ENCODE measurements at places on chromosomes 16 and 17.

GRCh38 chr16:62870554-62870953, 834.3 kb upstream of the CDH8 start:
- DNase-seq = no peak

DNA sequence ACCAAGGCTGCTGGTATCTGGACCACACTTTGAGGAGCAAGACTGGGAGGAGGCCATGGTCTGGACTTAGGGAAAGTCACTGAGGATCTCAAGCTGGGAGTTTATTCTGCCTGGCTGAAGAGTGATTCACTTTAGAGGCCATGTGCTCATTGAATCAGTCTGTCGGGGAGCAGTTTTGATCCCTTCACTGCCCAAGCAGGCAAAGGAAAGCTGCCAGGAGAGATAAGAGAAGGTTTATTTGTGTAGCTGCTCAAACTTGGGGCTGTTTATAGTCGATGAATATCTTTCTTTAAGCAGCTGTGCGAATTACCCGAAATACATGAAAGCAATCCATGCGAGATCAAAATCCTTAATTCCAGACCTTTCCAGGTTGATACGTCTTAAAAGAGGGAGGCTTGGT, 544.4 kb upstream of the EEF2KMT start:
- no peak for DNase-seq

DNA sequence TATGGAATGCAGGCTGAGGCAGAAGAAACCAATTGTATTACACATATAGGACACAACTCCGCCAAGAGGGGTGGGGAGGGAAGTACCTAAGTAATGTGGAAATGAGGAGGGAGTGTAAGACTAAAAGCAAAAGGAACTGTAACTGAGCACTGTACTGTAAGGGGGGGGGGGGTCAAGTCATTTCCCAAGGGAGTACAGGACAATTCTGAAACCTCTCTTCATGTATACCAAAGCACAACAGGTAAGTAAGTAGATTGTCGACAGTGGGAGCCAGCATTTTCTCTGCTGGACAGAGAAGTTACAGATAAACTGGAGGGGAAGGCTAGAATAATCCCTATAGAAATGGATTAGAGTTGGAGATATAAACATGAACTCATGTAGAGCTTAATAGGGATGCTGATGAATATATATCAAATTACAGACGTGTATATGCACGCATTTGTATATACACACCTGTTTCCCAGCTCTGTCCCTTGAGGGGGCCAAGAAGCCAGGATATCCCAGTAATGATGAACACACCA, 6.4 kb downstream of the USP22 start:
- no peak for DNase-seq

- DNase-seq = no peak
Measured at GRCh38 chr17:79837888-79838521, 1.2 kb downstream of the CBX4 start.

DNA sequence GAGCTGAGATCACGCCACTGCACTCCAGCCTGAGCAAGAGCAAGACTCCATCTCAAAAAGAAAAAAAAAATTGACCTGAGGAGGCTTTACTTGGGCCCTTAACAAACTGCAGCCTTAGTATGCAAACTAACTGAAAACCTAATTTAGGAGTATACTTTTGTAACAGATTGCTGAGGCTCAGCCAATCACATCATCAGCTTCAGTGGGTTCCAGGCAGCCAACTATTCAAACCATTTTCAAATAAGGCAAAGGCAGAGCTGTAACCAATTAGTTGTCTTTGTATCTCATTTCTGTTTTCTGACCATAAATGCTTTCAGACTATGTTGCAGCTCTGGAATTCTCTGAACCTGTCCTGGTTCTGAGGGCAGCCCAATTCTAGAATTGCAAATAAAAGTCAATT, 23.9 kb downstream of the RAD51D start:
- DNase-seq = no peak

GRCh38 chr17:63826468-63827001, 696 bp upstream of the PSMC5 start:
- no peak for DNase-seq

DNA sequence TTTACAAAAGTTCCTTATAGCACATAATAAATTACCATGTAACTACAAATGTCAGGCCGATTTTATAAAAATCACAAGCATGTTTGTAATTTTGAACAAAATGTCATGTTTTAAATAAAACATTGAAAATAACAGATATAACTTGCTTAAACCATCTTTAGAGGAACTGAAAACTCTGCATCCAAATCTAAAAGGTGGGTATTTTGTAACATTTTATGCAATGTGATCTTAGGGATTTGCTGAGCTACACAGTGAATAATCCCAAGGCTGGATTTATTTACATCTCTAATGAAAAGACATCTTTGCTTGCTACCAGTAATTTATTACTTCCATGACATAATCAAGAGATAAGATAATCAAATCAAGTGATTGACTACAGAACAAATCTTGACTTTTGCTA, 47.5 kb downstream of the N4BP1 start:
- DNase-seq = no peak
